ENCODE measurements at places on chromosomes 3 and 15.

- DNase-seq, result no peak
These were observed 77.6 kb upstream of the SNRPN start for GRCh38 chr15:24877174-24877573.

- DNase-seq, result no peak
These were observed 9.2 kb upstream of the MST1R start for GRCh38 chr3:49912881-49913281.

DNA sequence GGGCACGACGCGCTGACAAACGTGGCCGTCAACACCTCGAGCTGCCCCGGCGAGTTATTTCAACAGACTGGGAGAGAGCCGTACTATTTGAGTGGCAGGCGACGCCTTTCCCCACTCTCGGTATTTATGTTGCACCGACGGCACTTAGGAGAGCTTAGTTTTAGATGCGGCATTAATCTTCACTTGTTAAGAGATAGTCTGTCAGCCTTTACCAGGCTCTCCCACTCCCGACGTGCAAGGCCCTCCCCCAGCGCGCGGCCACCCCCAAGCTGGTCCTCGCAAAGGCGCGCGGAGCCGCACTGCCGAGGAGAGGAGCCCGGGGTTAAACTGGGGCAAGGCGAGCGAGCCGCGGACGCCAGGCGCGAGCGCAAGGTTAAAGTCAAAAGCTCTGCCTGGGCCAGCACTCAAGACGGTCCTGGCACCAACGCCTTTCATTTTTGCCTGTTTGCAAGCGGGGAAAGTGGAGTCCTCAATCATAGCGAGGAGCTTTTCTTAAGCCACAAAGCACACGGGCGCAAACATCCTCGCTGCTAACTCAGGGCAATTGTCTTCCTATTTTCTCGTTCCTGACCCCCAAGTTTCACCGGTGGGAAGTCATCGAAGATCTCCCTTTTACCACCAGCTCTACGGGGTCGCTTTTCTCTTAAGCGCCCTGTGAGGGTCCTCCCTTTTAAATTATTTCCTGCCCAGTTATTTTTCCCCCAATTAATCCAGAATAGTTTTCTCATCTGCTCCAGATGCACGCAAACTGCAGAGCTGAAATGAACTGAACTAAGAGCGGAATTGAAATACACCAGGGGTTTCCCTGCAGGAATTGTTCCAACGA, 86.6 kb downstream of the NR2F2 start:
- no peak for DNase-seq

DNA sequence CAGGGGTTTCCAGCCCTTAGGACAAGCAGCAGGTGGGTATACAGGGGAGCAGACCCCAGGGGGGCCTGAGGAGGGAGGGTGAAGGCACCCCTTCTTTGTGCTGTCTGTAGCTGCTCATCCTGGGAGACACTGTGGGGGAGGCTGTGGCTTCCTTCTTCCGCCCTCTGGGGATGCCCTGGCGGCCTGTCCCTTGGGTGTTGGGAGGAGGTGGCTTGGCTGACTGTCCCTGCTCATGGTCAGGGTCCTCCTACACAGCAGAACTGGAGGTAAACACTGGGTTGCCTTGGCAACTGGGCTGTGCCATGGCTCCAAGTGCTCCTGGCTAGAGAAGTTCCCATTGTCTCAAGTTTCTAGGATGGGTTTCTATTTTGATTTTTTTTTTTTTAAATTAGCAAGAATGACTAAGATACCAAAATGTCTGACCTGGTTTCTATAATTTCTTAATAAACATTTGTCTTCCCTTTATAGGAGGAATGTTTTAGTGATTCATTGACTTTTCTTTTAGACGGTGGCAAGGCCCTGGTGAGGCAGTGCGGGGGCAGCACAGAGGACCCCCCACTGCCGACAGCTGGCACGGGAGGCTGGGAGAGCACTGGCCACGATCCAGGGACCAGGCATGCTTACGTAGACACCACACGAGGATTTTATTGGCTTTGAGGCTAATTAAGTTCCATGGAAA, 12.4 kb downstream of the KLF13 start:
- no peak for DNase-seq

DNA sequence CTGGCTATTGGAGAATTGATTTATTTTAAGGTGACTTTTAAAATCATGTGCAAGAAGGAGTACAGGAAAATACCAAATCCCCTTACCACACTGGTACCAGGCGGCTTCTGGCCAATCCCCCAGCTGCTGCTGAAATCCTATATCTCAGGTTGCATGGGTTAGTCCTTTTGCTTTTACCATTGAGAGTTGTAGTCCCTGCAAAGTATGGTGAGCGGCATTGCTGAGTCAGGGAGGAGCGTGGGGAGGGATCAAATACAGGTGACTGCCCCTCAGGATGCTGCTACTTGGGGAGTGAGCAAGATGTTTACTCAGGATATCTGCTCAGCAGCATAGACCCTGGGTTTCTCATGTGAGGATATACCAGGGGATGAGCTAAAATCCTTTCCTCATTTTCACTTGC, 131.9 kb upstream of the STAC start:
- no peak for DNase-seq

- no peak for DNase-seq
These were observed 164.5 kb downstream of the RORA start for GRCh38 chr15:61064651-61065050.

DNA sequence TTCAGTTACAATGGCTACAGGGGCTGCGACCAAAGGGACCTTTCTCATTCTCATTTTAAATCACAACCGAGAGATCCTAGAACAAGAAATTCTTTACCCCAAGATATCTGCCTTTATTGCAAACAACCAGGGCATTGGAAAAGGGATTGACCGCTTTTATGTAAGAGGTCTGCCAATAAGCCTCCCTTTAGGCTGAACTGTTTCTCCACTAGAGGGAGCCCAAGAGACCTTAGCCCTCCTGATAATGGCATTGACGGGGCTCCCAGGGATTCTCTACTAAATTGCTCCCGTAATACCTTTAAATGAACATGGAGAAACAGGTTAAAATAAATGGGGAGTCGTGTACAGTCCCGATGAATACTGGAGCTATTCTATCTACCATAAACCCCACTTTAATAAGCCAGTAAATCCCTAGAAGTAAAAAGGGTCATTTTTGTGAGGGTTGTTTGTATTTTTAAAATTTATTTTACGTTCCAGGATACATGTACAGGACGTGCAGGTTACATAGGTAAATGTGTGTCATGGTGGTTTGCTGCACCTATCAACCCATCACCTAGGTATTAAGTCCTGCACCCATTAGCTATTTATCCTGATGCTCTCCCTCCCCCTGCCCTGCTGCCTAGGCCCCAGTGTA, 7.5 kb upstream of the IGSF10 start:
- DNase-seq, result no peak

DNA sequence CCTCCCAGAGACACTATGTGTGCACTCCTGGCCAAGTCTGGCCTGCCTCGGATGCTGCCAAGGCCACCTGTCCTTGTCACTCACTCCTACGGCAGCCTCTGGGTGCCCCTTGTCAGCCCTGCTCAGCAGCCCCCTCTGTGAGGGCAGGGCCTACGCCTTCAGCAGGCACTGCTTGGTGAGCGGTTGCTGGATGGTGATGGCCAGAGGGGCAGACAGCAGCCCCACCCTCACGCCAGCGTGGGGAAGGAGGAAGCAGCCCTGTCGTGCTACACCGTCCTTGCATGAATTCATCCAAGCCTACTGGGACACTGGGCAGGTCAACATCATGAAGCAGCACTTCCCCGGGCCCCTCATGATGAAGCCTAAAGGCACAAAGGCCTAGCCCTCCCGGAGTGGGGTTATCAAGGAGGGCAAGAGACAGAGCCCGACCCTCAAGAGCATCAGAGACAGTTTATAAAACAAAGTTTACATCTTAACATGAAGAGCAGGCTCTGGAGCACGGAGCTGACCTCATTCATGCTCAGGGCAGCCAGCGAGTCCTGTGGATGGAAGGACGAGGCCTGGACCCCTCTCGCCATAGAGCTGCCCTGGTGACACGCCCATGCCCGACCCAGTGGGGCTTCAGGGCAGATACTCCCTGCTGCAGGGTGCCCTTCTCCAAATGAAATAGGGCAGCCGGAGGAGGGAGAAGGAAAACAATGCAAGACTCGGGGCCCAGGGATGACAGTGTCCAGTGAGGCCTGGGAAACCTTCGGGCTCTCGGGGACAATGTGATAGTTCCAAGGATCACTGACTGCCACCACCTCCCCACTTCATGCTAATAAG, 25.3 kb downstream of the CHDH start:
- DNase-seq, result no peak

- DNase-seq, result peak; percentile 56
These were observed 37.3 kb upstream of the RFTN1 start for GRCh38 chr3:16550676-16551341.

- DNase-seq, result no peak
These were observed 21.8 kb downstream of the IGDCC4 start for GRCh38 chr15:65400760-65401610.

GRCh38 chr3:50237133-50237651, 1.2 kb downstream of the GNAI2 start:
- DNase-seq, result no peak

DNA sequence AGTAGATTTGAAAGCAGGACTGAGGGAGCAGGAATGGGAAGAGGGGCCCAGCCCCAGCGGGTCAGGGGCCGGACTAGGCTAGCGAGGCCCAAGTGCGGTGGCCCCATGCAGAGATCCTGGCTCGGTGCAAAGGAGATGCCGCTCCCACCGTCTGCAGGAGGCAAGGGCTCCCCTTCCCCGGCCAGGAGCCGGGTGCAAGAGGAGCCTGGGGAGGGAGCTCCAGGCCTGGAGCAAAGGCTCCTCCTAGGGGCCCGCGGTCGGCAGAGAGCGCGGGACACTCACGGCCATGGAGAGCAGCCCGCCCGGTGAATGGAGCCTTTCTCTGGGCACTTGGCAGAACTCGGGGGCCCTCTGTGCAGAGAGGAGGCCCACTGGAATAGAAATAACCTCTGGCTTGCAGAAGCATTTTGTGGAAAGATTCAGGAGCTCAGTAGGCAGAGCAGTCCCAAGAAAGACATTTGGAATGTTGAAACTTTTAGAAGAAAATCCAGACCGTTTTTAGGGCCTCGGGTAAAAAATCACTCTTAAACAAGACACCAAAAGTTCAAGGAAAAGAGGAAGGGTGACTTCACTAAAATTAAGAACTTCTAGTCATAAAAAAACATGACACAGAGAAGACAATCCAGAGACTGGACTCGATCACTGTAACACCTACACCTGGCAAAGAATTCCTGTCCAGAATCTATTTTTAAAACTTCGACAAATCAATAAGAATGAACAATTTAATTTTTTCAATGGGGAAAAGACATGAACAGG, 43.0 kb upstream of the USP3 start:
- no peak for DNase-seq

- DNase-seq, result no peak
These were observed 73.0 kb downstream of the SPRED1 start for GRCh38 chr15:38325648-38325990.

Data from stimulated activated CD8-positive, alpha-beta memory T cell treated with anti-CD3 and anti-CD28 coated beads, Interleukin-15, amount 100 ng/mL, for 48 hours (primary cell).